Suprapubic skin (tissue), 4 donors: ENCODE measurements at places on chromosomes 12 and 14.
A peak's percentile ranks its signal among the peaks of the same experiment; 100 is the strongest.

DNA sequence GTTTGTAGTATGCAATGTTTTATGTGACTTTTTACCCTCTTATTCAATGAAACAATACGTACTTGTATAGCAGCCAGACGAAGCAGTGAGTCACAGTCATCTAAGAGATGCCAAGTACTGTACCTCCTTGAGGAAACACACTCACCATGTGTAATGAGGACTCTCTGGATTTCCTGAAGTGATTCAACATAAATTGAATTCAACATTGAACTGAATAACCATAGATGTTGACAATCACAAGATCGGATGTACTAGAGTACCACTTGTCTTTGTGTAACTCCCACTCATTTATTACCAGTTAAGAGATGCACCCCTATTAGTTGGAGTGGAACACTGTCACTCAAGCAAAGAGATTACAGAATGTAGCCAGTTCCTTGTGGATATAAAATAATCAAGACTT is 175.2 kb upstream of the HMGA2 start:
- no peak for DNase-seq

- DNase-seq = peak; percentile 94
Measured at GRCh38 chr14:100213956-100214769, 24.8 kb upstream of the YY1 start.

DNA sequence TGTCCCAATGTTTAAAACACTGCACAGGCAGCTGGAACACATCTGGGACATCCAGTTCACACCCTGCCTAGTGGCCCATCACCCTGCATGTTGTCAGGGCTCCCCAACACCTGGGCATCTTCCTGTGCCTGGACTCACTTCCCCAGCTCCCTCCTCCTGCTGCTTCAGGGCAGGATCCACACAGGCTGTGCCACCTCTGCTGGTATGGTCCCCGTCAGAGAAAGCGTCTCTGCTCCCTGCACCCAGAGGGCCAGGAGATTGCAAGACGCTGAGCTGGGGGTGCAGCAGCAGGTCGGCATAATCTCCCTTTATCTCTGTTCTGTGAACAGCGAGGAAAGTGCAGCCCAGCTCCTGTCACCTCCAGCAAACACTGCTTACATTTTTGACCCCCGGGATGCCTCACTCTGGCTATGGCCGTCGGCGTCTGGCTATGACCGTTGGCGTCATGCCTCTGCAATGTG is 124.3 kb downstream of the ADGRD1 start:
- peak; percentile 56 for DNase-seq

GRCh38 chr14:91009501-91010152 is 50.8 kb downstream of the RPS6KA5 start:
- DNase-seq = no peak

GRCh38 chr14:68979722-68980451 is 785 bp upstream of the ACTN1 start:
- DNase-seq = peak; percentile 80

DNA sequence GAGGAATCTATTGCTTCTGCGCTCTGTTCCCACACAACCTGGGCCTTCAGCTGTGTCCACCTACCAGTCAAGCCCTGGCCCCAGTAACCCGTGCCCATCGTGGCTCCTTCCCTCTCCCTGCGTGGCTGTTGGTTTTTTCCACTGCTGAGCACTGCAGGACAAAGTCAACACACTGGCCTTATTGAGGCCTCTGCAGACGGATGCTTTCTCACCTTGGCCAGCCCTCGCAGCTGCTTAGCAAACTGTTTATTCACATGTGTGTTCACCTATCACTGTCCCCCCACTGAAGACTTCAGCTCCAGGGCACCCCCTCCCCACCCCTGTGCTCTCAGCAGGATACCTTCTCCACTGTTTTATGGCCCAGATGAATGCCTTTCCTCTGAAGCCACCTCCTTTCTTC is 12.8 kb upstream of the GPX2 start:
- peak; percentile 69 for DNase-seq

- DNase-seq = no peak
Measured at GRCh38 chr12:53538209-53538689, 31.0 kb upstream of the NPFF start.

GRCh38 chr14:71133296-71133695 is 226.0 kb downstream of the PCNX1 start:
- no peak for DNase-seq

DNA sequence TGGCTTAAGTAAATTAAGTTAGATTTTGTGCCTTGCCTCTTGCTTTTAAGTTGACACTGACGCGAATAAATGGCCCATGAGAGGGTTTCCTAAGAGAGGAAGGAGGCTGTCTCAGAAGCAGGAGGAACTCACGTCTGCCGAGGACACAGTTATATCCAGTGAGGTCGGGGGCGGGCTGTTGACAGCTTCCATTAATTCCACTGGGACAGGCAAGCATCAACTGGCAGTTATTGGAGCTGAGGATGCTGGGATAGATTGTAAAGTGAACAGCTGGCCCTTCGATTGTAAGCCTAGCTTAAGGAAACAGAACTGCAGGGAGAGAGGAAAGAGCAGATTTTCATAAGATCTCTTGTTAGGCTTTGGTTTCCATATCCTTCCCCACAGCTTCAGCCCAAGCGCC is 399.2 kb downstream of the IPO8 start:
- no peak for DNase-seq

DNA sequence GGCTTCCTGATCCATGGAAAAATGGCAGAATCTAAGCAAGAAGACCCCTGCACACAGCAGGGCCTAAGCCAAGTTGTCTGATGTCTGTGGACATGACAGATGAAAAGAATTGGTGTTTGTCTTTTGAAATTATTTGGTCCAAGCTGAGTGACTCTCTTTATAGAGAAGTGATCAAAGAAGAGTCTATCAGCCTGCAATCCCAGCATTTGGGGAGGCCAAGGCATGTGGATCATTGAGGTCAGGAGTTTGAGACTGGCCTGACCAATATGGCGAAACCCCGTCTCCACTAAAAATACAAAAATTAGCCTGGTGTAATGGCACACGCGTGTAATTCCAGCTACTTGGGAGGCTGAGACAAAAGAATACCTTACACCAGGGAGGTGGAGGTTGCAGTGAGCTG is 64.8 kb upstream of the TUNAR start:
- no peak for DNase-seq

DNA sequence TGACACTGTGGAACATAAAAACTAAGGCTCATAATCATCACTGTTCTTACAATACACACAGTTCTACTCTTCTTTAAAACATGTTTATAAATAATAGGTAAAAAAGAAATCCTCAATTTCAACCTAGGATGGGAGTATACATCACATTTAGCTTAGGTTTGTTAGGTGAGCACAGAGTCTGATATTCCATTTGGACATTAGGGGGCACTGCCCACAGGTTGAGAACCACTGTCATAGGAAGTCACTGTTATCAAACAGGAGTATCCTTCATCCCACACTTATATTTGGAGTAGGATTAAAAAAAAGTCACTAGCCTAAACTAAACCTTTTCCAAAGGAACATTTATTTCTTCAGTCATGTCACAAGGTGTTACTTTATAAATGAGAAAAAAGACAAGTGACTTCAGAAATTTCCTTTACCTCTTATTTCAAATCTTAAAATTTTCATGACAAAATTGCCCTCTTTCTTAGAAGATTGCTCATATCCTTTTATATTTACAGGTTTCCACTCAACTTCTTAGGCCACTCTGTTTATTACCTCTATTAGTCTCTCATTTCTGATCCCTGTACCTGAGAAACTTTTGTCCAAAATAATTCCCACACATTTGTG is 240.6 kb downstream of the CPNE8 start:
- DNase-seq = no peak

- no peak for DNase-seq
Measured at GRCh38 chr14:80545935-80546854, 334.9 kb upstream of the DIO2 start.
